Activated T-helper 17 cell treated with anti-CD3 and anti-CD28 coated beads, Interleukin-2, amount 50 U/mL, for 72 hours (primary cell): ENCODE measurements at places on chromosomes 4 and X. TPM values are rescaled to one million over a fixed set of nuclear protein-coding genes. Genes with fewer than 3 reads are reported as not detected.

Gene CXorf49
- not detected for total RNA-seq

Gene AKAP4
- not detected for total RNA-seq

DNA sequence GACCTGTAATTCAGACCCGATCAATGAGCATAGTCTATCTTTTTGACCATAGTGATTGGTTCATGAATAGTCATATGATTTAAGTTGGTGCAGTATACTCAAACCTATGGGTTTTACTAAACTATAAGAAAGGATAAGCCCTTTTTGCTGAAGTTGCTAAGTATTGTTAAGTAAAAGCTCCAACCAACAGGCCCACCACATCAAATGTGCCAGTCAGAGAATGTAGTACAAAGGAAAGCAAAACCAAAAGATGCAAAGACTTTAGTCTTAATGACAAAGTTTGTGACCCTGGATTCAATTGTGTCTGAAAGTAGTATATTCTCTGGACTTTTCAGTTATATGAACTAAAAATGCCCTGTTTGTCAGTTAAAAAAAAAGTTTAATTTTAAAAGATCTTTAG is 208.1 kb upstream of the TET2 start:
- no peak for ATAC-seq

GRCh38 chr4:80989921-80990544 is 40.5 kb upstream of the BMP3 start:
- no peak for ATAC-seq

GRCh38 chrX:150845091-150845490 is 53.4 kb downstream of the CD99L2 start:
- no peak for ATAC-seq

- ATAC-seq = no peak
Observed at GRCh38 chr4:101254776-101255175, 92.5 kb downstream of the PPP3CA start.
